ENCODE measurements at places on chromosomes 2 and 18.

GRCh38 chr2:112880696-112881095 is 30.3 kb upstream of the IL37 start:
- DNase-seq: no peak

DNA sequence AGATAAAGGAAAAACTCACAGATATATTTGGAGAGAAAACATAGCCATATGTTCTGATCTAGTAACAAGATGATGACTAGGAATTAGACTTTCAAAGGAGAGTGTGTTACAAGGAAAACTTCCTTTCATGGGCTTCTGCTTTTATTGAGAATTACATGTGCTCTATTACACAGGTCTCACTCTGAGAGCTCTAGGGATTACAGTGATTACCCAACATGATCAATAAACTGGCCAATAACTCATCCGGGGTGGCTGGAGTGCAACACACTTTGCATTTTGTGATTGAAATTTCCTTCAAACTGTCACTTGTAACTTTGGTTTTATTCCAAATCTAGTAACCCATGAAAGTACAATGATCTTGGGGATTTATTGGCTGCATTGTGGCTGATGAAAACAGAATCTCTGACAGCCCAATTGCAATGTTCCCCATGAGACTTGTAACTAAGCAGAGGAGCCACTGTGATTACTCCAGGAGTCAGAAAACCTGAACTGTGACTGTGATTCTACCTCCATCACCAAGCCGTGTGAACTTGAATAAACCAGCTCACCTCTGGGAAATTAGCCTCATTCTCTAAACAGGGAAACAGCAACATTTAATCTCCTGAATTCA is 40.2 kb upstream of the LRRC30 start:
- DNase-seq: no peak

DNA sequence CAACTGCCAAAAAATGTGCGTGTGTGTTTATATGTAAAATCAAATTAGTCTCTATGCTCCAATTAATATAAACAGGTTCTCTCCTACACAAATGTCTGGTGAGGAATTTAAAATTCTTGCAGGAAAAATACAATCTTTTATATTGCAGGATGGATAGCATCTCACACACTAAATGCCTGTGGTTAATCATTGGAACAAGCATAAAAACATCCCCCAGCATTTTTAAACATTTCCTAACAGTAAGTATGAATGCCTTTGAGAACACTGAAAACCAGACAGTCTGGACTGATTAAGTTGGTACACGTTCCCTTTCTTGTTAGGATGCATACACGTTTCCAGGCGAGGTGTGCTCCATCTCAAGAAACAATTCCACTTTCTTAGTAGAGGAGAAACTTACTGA is 29.9 kb upstream of the PDE1A start:
- no peak for DNase-seq

DNA sequence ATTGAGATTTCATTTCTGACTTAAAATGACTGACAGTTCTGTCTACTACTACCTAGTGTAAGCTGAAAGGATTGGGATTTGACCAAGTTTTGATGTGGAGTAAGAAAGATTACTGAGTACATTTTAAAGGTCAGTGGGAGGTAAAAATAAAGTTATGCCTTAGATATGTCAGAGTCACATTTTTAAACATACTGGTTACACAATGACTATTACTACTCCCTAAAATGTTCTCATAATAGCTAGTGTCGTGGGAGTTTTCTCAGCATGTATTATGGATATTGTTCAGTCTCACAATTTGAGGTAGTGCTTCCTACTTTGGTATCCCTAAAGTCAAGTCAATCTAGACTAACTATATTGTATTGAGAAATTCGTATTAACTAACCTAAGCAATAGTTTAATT is 1092.5 kb downstream of the LRP1B start:
- DNase-seq: no peak

- no peak for DNase-seq
These were observed 120.7 kb upstream of the RIOK3 start for GRCh38 chr18:23332356-23332755.

DNA sequence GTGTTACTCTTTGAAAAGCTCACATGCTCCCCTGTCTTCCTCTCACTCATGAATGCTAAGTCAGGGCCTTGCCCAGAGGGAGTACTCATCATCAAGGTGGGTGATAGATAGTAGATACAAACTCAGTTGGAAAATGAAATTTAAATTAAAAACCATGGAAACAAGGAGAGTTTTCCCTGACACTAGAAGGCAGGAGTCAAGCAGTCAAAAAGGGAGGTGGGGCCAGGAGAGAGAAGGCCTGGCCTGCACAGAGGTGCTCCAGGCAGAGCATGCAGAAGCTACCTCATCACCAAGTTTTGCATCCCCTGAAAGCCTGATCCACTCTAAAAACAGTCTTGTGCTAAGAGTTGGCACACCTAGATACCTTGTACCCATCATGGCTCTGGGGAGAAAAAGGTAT is 143.7 kb downstream of the MYO5B start:
- DNase-seq: no peak

GRCh38 chr2:199977984-199978415 is 22.6 kb downstream of the MAIP1 start:
- no peak for DNase-seq

DNA sequence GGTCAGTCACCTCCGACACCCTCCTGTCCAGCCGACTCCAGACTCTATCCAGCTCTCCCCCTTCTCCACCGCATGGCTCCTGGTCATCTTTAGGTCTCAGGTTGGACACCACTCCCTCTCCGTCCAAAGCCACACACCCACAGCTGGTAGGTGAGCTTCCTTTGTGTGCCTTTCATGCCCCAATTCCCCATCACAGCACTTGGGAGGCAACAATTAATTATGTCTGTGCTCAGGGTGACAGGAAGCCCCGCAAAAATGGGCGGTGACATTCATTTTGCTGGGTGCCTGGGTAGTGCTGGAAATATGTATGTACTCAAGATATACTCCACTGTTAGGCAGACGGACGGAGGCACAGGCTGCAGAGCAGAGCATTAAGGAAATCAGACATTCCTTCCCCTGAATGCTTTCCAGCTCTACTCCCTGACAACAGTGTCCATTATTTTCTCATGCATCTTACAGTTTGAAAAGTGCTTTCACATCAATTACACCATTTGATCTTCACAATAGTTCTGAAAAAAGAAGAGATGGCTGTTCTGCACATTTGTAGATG is 13.1 kb downstream of the EPB41L3 start:
- no peak for DNase-seq

GRCh38 chr2:156003780-156004179 is 328.7 kb downstream of the NR4A2 start:
- DNase-seq: no peak

GRCh38 chr2:54366487-54367280 is 89.4 kb upstream of the SPTBN1 start:
- DNase-seq: no peak

- no peak for DNase-seq
These were observed 31.3 kb downstream of the LANCL1 start for GRCh38 chr2:210445116-210445707.

GRCh38 chr2:17323697-17324096 is 194.5 kb downstream of the RAD51AP2 start:
- no peak for DNase-seq

DNA sequence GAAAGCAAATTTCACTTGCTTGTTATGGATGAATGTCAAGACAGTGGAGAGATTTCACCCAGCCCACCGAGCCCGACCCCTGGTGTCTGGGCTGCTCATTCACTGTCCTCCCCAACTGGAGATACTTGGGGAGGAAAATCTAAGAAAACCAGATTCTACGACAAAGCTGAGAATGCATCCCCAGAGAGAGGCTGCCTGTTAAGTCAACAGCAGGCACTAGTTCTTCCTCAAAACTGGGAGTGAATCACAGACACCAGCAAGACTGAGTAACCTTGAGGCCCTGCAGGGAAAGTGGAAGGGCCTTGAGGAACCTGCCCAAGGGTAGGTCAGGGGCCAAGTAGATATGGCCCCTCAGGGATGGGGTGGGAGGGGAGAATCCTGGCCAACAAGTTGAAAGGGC is 34.2 kb upstream of the MLPH start:
- no peak for DNase-seq

DNA sequence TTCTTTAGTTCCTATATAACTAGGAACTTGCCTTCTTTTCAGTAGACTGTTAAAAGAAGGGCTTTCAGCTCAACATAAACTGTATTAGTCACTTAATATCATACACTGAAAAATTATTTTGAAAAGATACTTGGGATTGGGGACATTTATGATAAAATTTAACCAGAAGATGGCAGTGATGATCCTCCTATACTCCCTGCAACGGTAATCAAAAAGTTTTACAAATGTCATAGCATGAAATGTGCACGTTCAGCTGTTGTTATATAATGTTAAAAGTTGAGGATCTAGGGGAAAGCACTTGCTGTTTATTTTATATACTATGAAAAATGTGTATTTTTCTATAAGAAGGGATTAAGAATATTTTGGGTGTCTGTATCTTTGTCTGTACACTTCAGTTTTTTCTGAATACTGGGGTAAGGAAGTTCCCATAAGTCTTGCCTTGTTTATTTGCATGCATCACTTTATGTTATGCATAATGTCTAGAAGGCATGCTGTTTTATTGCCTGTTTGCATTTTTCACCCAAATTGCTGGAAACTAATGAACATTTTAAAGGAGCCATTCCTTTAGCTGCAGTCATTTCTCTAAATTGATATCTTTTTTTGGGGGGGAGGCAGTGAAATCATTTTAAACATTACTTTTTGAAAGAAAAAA is 19.0 kb downstream of the DYNC1I2 start:
- DNase-seq: no peak

DNA sequence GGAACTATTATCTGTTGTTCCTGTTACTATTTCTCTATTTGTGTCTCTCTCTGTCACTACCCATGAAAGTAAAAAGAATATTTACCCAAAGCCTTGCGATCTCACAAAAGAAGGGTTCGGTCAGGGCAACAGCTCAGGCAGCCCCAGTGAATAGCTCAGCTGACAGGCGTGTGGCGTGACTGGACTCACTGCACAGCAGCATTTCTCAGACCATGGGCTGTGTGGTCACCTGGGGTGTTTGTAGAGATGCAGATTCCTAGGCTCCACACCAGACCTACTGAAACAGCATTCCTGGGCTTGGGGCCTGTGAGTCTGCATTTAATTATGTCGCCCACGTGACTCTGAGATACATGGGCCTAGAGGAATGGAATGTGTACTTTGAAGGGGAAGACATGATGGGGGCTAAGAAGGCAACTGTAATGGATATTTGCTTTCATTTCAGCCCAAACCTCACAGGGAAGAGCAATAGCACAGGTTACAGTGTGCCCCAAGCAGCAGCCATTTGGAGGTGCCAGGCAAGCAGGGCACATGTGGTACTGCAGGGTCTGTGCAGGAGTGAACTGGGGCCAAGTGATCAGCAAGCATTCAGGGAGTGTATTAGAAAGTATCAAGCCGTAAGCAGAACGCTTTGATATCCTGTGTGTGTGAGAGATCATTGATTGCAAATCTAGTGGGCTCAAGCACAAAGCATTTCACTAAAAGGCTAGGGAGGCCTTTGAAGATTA is 90.4 kb upstream of the RBMS1 start:
- DNase-seq: no peak

GRCh38 chr2:158580760-158581159 is 124.0 kb downstream of the PKP4 start:
- no peak for DNase-seq

DNA sequence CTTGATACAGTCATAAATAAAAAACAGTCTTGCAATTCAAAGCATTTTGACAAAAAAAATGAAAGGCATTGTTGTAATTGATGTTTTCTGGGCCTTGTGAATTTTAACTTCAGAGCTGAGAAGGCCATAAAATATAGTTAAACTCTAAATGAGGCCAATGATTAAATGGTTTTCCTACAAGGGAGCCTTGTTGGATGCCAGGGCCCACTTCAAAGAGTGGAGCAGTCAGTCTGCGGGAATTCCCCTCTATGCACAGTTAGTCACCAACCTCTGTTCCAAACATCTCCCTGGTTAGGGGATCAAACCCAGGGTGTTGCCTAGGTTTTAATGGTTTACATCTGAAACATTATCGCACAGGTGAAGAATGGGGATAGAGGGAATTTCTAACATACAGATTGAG is 143.4 kb downstream of the NCKAP5 start:
- DNase-seq: no peak

DNA sequence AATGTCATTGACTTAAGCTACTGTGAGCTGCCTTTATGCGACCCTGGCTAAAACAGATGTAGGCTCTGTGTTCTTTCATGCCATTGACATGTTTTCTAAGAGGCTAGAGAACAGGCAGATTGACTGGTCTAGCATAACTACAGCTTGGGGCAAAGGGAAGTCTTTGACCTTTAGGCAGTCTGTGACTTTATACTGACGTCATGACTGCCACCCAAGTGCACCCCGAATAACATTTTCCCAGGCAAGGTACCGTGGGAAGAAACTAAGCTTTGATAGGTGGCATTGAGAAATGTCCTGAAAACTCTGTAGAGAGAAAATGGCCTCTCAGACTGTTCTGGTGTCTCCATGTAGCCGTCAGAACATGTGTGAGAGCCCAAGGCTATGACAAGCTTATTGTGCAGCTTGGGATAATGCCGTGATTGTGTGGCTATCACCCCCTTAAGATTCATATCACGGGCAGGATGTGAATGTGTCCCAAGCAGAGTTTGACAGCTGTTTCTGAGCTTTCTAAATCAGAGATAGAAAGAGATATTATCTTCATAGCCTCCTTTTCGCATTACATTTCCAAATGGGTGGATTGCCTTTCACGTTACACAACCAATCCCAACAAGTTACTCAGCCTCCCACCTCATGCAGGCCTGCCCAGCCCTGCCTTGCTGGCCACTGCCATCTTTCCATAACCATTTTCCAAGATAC is 672.2 kb upstream of the ACVR2A start:
- DNase-seq: no peak

DNA sequence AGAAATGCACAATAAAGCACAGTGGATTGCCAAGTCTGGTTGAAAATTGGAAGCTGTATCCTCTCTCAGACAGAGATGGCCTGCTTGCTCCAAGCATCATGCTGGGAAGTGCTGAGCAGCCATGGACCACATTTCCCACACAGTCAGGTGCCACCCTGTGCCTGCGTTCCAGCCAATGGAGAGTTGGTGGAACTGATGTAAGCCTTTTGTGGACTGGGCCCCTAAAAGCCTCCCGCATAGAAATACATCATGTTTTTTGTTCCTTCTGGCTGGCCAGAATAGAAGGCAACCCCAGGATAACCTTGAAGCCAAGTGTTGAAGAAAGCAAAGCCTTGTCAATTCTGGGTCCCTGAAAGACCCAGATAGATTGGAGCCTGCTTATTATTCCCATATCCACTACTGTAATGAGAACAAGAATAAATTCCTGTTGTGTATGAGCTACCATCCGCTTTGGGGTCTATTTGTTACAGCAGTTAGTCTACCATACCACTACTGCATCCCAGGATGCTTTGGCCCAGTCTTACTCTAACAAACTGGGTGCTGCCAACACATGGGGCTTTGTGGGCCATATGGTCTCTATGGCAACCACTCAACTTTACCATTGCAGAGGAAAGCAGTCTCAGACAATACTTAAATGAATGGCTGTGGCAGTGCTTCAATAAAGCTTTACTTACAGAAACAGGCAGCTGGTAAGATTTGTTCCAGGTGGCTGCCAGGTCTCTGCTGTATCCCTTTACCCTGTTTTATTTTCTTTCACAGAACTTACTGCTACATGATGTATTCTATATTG is 65.4 kb downstream of the POLE4 start:
- no peak for DNase-seq
